ENCODE measurements at places on chromosomes 7 and 10. TPM values are rescaled to one million over a fixed set of nuclear protein-coding genes. Genes with fewer than 3 reads are reported as not detected.

VAX1 gene
- 0.81 TPM for total RNA-seq

OR2A5 gene
- not detected for total RNA-seq

- DNase-seq, result peak; percentile 67
These were observed 63.1 kb downstream of the PWWP2B start for GRCh38 chr10:132460071-132460470.

CCDC172 gene
- 1.0 TPM for total RNA-seq

- no peak for DNase-seq
These were observed 569.8 kb downstream of the CALN1 start for GRCh38 chr7:71842381-71842780.

DNA sequence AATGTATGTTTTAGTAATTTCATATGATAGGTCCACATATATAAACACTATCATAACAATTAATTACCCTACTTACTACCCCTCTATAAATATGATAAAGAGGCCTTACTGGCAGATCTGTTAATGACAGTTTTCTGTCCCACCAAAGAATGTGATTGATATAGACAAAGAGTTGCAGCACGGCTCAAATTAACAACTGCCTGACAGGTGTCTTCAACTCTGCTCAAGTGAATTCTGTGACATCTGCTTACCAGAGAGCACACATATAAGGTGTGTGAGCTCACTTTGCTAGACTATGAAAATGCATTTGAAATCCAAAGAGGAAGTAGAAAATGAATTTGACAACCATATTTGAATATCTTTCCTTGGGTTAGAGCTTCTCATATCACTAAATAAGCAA is 36.6 kb downstream of the CACNA2D1 start:
- no peak for DNase-seq

OR2A1 gene
- total RNA-seq, result not detected

NRP1 gene
- total RNA-seq, result 2.1 TPM

- DNase-seq, result no peak
These were observed 342.6 kb downstream of the IPMK start for GRCh38 chr10:57925045-57925444.

CHCHD1 gene
- 91.4 TPM for total RNA-seq

DNA sequence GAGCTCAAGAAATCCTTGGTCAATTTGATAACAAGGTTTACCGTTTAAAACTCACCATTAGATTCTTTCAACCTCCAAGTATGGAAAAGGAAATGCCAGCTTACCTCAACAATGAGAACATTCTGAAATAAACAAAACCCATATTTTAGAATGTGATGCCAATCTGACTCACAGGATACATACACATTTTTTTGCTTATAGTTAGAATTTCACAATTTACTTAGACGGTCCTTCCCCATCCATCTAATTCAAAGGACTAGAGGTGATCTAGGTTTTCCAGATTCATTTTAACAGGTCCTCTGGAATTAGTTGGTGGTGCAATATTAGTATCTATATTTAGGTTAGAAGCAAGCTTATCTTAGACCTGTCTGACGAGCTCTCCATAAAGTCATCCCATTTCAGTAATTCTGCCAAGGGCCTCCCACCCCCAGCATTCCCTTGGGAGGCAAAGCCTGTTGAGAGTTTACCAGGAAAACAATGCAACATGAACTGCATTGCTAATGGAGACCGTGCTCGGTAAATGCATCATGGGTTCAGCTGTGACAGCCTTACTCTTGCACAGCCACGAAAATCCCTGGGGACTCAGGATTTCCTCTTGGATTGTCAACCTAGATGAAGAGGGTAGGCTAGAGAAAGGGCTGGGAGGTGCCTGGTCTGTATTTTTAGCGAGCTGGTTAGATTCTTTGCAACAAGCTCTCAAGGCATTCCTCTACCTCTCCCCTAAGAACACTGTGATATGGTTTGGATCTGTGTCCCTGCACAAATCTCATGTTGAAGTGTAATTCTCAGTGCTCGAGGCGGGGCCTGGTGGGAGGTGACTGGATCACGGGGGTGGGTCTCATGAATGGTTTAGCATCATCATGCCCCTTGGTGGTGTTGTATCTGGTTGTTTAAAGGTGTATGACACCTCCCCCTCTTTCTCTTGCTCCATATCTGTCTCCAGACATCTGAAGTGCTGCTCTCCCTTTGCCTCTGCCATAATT is 93.8 kb downstream of the PRTFDC1 start:
- no peak for DNase-seq

GRCh38 chr7:17946591-17946990 is 6.3 kb upstream of the SNX13 start:
- no peak for DNase-seq

DNA sequence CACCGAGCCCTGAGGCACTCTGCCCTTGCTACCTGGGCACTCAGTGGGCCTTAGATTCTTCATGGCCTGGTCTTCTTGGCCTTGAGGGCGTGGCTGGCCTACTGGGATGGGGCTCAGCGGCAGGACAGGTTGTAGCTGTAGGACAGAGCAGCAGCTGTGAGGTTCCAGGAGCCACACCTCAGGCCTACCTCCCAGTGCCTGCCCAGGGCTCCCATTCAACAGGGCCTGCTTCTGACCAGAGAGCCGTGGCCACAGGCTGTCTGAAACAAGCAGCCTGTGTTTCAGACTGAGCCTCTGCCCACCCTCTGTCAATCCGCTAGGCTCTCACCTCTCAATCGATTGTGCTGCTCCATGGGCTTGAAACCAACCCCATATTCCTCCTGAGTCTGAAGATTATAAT is 928.0 kb upstream of the ZNF722 start:
- no peak for DNase-seq

PON1 gene
- total RNA-seq, result not detected

DNA sequence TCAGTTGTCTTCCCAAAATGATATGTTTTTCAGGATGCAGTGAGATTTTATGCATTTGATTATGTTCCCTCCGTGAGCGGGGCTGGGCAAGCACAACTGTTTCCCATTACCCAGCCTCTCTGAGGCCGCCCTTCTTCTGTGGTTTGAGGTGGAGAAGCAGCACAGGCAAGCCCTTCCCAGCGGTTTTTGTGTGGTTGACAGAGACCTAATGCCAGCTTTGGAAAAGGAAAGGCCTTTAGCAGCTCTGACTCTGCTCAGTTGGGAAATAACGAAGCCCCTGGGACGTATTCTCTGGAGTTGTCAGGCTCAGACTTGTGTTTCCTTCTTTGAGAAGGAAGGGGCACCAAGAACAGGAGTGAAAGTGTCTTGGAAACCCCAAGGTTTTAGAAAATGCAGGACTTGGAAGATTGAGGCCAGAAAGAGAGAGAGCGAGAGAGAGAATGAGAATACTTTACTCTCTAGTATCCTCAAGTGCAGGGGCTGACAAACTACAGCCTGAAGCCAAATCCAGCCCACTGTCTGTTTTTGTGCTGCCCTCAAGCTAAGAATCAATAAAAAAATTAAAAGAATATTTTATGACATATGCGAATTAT is 20.6 kb upstream of the PDCD4 start:
- DNase-seq, result no peak

DNA sequence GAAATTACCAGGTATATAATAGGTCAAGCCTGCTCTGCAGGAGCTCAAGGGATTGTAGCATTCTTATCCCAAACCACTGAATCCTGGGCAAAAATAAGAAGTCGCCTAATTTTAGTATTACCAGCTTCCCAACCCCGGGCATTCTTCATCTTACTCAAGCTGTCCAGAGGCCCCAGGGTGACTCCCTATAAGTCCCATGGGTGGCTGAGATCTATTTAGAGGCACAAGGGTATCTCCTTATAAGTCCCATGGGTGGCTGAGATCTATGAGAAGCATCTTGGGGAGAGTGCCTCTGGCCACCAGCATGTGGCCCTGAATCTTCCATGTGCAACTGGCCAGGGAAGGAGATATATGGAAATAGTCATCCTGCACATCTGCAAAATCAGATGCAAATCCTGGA is 38.9 kb downstream of the PRSS2 start:
- DNase-seq, result no peak

GRCh38 chr10:66784770-66785169 is 141.1 kb upstream of the LRRTM3 start:
- no peak for DNase-seq

AOAH gene
- total RNA-seq, result 0.21 TPM

- DNase-seq, result no peak
These were observed 277.8 kb downstream of the LRMDA start for GRCh38 chr10:75709245-75709644.

HYAL4 gene
- 0.11 TPM for total RNA-seq

DNA sequence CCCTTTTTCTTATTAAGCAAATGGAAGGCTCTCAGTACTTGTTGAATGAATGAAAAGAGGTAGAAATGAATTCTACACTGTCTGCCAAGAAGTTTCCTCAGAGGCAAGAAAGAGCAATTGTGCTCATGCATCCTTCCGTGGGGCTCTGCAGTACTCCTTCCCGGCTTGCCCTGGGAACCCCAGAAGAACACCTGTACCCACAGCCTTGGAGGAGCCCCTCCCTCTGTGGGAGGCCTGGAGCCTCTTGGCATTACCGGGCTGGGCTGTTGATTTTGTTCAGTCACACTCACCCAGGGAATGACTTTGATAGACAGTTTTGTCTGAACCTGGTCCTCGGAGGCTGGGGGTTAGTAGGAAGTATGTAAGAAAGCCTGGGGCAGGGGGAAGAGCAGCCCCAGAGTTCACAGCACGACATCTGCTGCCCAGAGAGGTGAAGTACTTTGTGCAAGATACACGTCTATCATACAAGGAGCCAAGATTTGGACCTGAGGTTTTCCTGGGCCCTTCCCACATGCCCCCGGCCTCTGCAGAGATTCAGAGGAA is 134.8 kb upstream of the GDF10 start:
- DNase-seq, result no peak

GRCh38 chr10:79604294-79604693 is 6.4 kb upstream of the SFTPA1 start:
- no peak for DNase-seq

Data from H7 (cell line).